ENCODE measurements at places on chromosomes 12 and 14.

- DNase-seq = no peak
These were observed 14.5 kb downstream of the KRAS start for GRCh38 chr12:25236190-25236589.

GRCh38 chr12:90631591-90632212, 323.3 kb downstream of the CCER1 start:
- no peak for DNase-seq

DNA sequence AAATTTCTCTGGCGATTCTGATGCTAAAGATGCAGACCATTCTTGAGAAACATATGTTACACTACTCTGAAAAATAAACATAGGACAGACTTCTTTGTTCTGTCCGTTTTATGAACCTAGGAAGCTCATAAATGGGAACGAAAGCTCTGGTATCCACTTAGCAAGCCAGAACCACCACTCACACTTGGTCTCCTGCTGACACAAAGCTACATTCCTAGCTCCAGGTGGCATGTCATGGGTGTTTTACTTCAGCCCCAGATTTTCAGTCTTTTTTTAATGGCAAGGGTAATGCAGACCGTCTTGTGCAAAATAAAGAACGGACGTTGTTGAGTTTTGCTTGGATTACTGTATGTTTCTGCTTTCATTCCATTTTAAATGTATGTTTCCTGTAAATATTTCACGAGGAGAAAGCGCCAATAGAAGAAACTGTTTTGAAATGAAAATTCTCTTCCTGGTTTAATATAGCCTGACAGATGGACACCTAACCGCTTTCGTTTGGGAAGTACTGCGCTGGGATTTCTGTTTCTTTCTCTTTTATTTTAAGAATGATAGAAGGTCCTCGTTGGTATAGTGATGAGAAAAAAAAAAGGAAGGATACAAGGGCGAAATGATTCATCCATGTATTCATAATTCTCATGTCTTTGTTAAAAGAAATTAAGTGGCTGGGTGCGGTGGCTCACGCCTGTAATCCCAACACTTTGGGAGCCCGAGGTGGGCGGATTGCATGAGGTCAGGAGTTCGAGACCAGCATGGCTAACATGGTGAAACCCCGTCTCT, 871 bp upstream of the COQ5 start:
- no peak for DNase-seq

- no peak for DNase-seq
These were observed 12.1 kb downstream of the MDM1 start for GRCh38 chr12:68319988-68320623.

GRCh38 chr14:89276424-89276975, 140.5 kb downstream of the FOXN3 start:
- peak; percentile 19 for DNase-seq

GRCh38 chr12:122738571-122738970, 7.9 kb upstream of the HCAR1 start:
- no peak for DNase-seq

DNA sequence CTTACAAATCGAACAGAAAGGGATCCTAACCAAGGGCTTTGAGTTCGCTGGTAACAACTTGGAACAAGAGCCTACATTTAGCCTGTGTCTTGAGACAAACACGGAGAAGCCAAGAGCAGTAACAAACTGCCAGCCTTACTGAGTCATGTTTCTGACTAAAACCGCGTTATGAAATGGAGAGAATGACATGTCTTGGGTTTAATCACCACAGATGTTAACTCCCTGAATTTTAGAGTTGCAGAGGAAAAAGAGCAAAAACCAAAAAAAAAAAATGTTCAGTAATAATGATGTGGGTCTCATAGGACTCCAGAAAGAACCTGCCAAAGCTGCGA, 1.0 kb downstream of the BLTP3B start:
- DNase-seq = peak; percentile 2

DNA sequence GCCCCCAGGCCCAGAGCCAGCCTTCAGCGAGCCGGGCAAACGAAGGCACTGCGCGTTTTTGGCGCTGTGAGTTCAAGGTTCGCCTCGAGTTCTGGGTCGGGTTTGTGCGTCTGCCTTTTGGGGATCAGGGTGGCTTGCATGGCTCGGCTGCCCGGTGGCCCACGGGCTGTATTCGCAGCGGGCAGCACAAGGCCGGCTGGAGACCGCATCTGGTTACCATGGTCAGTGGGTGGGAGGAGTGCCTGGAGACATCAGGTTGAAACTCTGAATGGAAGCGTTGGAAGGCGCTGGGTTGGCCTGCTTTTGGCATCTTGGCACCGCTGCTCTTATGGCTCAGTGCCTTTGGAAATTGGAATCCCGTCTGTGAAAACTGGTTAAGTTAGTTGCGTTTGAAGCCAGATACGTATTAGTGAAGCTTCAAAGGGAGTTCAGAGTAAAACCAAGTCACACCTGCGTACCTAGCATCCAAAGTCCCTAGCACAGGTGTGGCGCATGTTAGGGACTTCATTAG, 50.9 kb downstream of the SNAPC1 start:
- DNase-seq = no peak

GRCh38 chr14:20632831-20633691, 8.4 kb downstream of the OR6S1 start:
- peak; percentile 63 for DNase-seq

- DNase-seq = no peak
These were observed 48.5 kb downstream of the FGD6 start for GRCh38 chr12:95168746-95169145.

- DNase-seq = no peak
These were observed 173.6 kb downstream of the ETV6 start for GRCh38 chr12:11823043-11823442.

DNA sequence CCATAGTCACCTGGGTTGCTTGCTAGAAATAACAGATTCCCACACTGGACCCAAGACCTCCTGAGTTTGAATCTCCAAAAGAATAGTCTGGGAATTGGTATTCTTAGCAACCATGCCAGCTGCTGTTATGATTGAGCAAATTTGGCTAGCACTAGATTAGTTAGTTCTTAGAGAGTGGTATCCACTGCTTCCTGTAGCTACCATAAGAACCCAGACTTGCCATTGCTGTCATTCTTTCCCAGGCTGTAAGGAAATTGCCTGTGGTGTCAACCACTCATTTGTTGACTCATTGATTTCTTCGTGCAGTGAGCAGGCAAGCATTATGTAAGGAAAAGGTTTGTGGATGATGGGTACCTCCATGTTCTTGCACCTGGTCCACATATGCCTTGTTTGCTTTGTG, 201.8 kb upstream of the RGS6 start:
- no peak for DNase-seq

All from stimulated activated CD4-positive, alpha-beta T cell treated with anti-CD3 and anti-CD28 coated beads, Interleukin-12 subunit alpha, Interleukin-12 subunit beta, amount 100 ng/mL, for 4 hours (primary cell).